RCC 7860 (cell line): ENCODE measurements at places on chromosomes 7 and 10.

DNA sequence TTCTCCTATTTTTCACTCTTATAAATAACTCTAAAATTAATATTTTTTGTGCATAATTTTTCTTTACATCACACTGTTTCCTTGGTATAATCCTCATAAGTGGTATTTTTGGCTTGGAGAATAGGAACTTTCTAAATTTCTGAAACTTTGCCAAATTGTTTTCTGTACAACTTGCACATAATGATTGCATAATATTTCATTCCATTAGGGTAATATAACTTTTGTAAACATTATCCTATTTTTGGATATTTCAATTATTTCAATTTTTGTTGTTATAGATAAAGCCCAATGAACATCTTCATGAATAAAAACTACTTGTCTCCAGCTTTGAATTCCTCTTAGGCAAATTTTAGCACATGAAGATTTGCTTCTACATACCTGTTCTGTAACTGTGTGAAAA is 135.9 kb downstream of the ELAPOR2 start:
- DNase-seq = no peak

DNA sequence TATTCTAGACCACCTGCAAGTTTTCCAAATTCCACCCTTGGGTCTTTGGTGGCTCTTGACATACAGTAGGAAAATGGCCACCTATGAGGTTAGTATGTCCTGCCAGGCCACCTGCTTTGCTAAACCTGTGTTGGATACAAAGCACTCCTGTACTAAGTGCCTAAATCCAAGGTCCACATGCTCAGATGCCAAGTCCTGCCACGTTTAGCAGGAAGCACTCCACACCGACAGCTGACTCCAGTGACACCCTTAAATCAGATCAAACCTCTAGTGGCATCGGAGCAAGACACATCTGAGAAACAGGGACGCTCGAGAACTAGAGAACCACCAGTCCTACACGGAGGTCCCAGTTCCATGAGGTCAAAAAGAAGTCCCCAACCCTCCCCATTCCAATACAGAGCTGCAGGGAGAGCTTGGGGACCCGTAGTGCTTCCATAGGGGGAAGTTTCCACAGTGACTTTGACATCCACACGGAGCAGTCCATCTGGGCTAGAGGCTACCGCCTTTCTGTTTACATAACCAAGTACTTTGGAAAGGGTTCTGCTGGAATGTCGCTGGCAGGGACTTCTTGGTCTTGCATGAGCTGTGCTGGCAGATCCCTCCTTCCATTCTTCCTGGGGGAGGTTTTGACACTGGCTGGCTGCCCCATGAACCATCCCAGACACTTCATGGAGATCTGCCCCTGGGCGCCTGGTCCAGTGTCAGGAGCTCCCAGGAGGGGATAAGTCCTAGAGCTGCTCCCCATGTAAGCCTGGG is 290.6 kb downstream of the PRPF18 start:
- DNase-seq = peak; percentile 21

DNA sequence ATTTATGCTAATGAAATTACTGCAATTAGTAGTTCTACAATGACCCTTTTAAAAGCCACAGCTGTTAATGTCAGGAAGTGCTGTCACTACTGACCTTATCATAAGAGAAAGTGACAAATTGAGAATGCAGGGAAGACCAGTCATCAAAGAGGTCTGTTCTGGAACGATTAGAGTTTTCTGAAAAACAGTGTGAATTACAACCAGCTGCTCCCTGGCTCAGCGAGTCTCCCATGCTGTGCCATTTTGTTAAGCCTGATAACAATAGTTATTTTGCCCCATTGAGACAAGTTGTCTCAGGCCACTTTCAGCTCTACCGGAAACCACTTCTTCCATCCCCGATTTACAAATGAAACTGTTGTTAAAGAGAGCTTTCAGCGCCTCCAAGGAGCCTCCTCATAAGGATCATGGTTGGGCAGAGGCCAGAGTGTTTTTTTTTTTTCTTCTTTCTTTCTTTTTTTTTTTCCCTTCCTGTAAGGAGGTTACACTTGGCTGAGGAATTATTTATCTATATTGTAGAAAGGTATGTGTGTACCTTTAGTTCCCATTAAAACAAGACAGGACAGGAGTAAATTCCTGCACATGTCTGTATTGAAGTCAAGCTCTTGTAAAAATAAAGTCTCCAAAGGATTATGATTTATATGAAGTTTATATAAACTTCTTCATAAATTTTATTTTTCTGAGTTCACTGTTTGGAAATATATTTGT is 173.6 kb downstream of the CDCA7L start:
- no peak for DNase-seq

GRCh38 chr10:4383651-4384098 is 442.3 kb upstream of the AKR1E2 start:
- no peak for DNase-seq

DNA sequence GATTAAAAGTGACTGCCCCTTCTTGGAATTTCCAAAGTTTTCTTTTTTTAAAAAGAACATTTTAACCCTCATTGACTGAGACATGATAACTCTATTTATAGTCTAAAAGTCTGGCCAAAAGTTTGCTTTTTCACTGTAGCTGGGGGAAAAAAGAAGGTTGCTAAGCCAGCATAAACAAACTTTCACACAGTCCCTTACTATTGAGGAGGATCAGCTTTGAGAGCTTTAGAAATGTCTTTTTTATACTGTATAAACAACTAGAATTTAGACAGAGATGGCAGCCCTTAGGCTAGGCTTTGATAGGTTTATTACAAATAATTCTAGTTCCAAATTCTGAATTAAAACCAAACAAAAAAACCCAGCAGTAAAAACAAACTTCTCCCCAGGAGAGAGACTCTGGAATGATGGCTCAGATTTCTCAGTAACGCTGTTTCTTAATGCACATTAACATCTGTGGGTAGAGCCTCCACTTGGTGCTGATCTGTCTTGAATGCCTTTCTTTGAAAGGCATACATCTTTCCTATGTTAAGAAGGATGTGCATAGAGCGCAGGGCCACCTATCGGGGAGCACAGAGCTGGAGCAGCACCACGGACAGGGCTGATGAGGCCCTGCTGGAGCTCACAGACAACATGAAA is 100.9 kb upstream of the PDLIM1 start:
- DNase-seq = no peak

GRCh38 chr10:129852829-129853561 is 111.1 kb downstream of the EBF3 start:
- no peak for DNase-seq

GRCh38 chr7:44889086-44889781 is 3.9 kb upstream of the PURB start:
- DNase-seq = no peak

DNA sequence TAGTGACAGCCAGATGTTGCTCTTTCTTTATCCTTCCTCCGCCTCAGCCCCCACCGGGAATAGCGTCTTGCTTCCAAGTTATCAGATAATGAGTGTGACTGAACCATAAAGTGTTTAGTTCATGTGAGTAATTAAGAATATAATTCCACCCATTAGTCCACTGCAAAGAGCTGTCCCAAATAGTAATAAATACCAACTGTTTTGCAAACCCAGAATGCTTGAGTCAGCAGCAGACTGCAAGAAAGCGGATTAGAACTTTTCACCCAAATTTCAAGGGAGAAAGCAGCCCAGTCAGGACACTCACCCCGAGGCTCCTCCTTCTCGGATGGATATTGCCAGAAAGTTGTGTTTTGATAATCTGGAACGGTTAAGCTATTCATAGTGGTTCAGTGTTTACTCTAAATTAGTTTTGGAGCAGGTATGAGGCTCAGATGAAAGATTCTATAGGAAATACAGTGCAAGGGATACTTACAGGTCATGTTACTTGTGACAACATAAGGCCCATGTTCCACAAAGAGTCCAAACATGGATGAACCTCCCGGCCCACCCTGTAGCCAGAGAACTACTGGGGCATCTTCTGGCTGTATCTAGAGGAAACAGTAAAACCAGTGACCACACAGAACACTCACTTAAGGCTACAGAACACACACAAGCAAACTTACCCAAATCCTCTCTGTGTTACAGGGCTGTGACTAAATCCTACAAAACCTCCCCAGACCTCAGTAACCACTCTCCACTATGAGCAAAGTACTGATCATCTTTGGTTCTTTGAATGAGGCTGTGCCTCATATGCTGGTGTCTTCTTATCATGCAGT is 50.5 kb downstream of the CPVL start:
- DNase-seq = no peak

DNA sequence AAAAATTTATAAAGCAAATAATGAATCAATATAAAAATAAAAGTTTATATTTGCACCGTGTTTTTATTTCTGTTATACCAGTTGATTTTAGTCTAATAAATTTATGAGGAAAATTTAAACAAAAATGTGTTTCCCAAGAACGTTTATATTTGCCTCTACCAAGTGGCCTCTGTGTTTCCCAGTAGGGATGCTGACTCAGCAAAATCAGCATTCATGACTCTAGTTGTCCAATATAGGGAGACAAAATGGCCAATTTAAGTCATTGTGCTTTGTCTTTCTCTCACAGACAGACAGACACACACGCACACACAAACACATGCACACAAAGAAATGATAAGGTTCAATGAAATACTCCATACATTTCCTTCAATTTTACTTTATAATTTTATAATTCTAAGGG is 942.5 kb upstream of the ZWINT start:
- DNase-seq = no peak

- DNase-seq = no peak
These were observed 58.4 kb upstream of the ETV1 start for GRCh38 chr7:14047709-14048399.

DNA sequence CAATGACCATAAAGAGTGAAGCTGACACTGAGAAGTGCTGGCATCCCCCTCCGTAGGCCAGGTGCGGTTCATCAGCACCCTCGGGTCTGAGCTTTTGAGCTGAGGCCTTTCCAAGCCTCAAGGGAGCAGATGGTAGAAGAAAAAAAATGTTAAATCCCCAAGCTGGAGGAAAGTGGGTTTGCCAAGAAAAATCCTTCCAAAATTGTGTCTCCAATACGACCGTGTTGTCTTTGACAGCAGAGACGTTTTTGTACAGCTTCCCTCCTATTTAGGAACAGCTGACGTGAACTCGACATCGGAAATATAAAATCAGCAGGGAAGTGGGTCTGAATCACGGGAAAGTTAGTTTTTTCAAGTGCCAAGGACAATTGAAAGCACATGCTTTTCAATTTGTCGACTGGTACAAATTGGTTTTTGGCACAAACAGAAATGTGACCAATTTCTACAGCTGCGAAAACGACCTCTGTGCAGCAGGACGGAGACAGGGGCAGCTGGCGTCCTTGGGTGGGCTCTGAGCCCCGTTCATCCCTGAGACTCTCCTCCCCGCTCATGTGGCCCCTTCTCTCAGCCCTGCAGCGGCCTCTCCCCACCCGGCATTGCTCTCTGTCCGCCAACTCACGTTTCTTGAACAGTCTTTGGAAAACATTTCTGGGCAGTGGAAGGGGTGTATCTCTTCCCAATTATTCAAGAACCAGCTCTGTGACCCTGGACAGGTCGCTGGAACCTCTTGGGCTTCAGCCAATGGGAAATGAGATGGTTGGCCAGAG is 89.9 kb downstream of the PAXIP1 start:
- no peak for DNase-seq

DNA sequence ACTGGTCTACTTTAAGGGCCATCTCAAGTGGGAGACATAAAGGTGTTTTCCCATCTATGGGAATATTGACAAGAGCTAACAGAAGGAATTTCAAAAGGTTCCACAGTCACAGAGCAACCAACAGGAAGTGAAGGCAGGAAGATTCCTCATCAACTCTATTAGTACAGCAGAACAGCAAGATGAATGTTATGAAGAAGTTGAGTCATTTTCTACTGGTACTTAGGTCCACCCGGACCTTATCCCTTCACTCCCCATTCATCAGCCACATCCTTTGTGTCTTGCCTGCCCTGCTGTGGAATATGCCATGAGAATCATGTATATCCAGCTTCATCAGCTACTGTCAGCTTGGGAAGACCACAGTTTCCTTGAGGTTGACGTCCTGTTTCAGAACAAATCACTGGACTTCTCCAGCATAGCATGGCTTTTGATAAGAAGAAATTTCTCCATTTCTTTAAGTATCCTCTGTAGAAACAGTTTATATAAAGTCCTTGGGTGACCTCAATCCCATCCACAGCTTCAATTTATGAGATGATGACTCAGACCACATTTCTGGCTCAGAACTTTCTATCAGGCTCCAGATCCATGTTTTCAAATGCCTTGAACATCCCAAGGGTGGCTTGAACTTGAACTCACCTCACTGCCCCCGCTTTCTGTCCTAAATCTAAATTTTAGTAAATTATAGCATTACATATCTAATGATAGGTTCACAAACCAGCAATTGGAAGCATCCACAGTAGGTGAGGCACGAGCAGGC is 84.9 kb upstream of the AGK start:
- peak; percentile 67 for DNase-seq

- peak; percentile 73 for DNase-seq
These were observed 17.4 kb upstream of the BAIAP2L1 start for GRCh38 chr7:98418271-98418635.

DNA sequence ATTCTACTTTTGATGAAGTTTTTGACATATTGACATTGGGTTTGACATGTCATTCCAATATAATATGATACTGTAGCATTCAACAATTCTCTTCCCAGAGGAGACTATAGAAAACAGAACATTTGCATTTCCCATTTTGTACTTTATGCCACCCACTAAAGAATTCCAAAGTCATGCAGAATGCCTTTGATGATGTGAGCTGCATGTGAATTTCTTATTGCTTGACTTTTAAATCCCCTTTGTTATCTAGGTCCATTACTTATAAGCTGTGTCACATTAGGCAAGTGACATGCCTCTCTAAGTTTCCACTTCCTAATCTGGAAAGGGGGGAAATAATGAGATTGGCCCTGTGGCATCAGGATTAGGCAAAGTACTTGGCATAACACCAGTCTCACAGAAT is 436.7 kb downstream of the AUTS2 start:
- no peak for DNase-seq

GRCh38 chr7:92611735-92612134 is 21.5 kb upstream of the FAM133B start:
- no peak for DNase-seq

GRCh38 chr7:21367081-21367480 is 60.8 kb upstream of the SP4 start:
- DNase-seq = no peak

DNA sequence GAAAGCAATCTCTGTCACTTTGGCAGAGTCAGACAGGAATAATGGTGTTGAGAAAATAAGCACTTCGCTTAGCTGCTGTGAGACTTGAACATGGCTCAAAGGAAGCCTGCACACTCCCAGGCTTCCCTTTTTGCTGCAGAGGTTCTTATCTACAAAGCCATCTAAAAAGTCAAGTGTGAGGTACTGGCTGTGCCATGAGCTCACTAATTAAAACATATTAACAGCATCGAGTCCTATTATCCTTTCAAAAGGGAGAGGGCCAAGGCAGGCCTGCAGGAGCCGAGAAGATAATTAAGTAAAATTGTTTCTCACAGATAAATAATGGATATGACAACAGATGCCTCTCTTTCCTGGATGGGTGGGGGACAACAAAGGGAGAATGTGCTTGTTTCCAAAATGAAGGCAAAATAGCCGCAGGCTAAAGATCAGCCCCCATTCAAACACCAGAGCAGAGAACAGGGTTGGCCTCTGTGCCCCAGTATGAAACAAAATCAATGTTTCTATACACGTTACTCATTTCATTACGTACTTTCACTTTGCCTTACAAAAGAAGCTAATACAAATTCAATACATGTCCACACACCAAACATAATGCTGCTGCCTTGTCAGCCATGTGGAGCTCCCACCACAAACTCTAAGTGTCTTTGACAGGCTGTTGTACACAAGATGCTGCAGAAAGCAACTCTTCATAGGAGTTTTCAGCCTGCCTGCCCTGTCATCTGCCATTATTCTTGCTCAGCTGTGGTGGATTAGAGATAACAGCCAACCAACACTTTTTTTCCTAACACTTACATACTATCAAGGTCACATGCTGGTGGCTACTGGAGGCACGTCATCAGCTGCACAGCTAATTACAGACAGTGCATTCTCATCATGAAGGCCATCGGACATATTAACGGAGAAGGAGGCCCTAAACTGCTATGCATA is 55.3 kb downstream of the ELAPOR2 start:
- DNase-seq = no peak
